ENCODE measurements at places on chromosomes 7 and 10.

DNA sequence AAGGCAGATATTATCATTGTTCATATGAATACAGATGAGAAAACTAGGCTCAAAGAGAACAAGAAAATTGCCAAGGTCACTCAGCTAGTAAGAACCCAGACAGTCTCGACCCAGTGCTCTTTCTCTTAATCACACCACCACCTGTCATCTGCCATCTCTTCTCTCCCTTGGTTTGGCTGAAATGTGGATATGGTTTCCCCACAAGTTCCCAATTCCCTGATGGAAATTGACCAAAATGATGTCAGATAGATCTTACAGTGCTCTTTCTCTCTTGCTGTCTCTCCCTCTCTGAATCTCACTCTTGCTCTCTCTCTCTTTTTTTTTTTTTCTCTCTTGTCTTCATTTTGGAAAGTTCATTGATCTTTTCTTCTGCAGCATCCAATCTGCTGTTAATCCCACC lies 9.1 kb downstream of the C10orf90 start:
- no peak for DNase-seq

- no peak for DNase-seq
Measured at GRCh38 chr7:156473476-156474240, 166.9 kb upstream of the RNF32 start.

GRCh38 chr10:86264481-86265231 lies 101.9 kb downstream of the GRID1 start:
- DNase-seq: no peak

DNA sequence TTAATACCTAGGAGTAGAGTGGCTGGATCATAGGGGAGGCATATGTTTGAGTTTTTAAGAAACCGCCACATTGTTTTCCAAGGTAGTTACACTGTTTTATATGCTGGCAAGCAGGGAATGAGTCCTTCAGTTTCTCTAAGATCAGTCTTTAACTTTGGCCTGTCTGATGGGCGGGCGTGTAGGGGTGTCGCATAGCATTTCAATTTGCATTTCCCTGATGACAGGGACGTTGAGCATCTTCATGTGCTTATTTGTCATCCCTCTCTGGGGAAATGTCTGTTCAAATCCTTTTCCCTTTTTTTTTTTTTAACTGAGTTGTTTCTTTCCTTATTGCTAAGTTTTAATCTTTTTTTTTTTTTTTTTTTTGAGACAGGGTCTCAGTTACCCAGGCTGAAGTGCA lies 9.8 kb downstream of the MTG1 start:
- no peak for DNase-seq

DNA sequence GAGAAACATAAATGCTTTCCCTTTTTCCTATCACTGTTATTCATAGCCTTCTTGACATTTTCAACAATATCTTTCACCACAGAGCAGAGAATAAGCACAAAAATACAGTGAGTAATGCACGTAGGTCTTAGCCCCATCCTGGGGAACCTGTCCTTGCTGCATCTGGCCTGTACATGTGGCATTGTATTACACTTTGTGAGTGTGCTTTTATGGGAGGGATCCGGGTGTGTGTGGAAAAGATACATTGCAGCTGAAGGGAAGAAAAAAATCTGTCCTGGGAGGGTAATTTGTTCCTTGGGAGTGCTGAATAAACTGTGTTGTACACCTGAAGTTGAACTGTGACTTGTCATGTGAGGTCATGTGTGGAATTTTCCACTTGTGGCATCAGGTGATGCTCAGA lies 422.7 kb upstream of the LRGUK start:
- no peak for DNase-seq

- no peak for DNase-seq
Measured at GRCh38 chr10:97383159-97383558, 18.0 kb downstream of the RRP12 start.

DNA sequence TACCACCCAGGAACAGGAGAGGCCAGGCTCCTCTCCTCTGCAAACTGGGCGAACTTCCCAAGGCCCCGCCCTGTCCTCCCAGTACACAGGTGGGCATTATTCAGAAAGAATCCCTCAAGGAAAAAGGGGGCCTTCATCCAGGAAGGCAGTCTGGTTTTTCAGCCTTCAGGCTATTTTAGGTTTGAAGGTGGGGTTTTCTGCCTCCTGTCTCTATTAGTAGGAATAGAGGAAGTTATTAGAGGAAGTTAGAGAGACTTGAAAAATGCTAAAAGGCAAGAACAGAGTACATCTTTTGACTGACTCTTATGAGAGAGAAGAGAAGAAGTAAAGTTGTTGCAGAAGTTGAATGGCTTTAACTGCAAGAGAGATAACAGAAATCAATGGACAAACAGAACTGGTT lies 250.9 kb upstream of the SORCS1 start:
- no peak for DNase-seq

GRCh38 chr7:34322841-34323240 lies 335.2 kb upstream of the NPSR1 start:
- DNase-seq: no peak

- no peak for DNase-seq
Measured at GRCh38 chr7:36661135-36661840, 63.0 kb downstream of the AOAH start.

- no peak for DNase-seq
Measured at GRCh38 chr7:158049271-158049670, 538.4 kb downstream of the PTPRN2 start.

GRCh38 chr10:77459905-77460304 lies 177.7 kb downstream of the KCNMA1 start:
- no peak for DNase-seq

GRCh38 chr10:79069325-79070080 lies 737 bp downstream of the ZMIZ1 start:
- DNase-seq: no peak

- no peak for DNase-seq
Measured at GRCh38 chr7:18976715-18977471, 140.5 kb downstream of the TWIST1 start.

GRCh38 chr10:3400348-3400747 lies 227.8 kb upstream of the PITRM1 start:
- no peak for DNase-seq

DNA sequence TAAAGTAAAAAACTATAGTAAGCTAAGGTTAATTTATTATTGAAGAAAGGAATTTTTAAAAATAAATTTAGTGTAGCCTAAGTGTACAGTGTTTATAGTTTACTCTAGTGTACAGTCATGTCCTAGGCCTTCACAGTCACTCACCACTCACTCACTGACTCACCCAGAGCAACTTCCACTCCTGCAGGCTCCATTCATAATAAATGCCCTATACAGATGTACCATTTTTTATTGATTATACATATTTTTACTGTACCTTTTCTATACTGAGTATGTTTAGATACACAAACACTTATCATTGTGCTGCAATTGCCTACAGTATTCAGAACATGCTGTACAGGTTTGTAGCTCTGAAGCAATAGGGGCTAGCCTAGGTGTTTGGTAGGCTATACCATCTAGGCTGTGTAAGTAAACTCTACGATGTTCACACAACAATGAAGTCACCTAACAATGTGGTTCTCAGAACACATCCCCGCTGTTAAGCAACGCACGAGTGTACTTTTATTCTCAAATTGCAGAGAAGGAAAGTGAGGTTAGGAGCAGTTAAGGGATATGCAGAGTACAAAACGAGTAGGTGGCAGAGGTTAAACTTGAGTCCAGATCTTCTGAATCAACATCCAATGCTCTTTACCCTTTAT lies 38.9 kb upstream of the PLCE1 start:
- DNase-seq: no peak

DNA sequence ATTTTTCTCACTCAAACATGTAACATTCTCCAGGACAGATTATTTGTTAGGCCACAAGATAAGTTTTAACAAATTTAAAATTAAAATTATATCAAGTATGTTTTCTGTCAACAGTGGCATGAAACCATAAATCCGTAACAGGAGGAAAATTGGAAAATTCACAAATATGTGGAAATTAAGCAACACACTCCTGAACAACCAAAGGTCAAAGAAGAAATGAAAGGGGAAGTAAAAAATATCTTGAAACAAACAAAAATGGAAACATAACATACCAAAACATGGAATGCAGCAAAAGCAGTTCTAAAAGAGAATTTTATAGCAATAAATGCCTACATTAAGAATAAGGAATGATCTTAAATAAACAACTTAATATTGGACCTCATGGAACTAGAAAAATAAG lies 147.3 kb downstream of the ZEB1 start:
- no peak for DNase-seq

DNA sequence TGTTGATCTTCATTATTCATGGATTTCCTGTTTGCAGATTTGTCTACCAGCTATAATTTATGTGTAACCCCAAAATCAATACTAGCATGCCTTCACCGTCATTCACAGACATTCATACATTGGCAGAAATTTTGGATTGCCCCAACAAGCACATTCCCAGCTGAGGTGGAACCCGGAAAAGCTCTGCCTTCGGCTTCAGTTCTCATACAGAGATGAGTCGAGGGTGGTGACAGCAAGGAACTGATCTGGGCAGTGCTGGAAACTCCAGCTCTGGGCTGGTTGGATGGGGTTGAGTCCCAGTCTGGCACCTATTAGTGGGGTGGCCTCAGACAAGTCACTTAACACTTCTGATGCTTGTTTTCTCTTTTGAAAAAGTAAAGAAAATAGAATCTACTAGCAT lies 267.5 kb downstream of the SNX13 start:
- DNase-seq: no peak

GRCh38 chr7:142188154-142188553 lies 69.7 kb downstream of the PRSS58 start:
- no peak for DNase-seq

DNA sequence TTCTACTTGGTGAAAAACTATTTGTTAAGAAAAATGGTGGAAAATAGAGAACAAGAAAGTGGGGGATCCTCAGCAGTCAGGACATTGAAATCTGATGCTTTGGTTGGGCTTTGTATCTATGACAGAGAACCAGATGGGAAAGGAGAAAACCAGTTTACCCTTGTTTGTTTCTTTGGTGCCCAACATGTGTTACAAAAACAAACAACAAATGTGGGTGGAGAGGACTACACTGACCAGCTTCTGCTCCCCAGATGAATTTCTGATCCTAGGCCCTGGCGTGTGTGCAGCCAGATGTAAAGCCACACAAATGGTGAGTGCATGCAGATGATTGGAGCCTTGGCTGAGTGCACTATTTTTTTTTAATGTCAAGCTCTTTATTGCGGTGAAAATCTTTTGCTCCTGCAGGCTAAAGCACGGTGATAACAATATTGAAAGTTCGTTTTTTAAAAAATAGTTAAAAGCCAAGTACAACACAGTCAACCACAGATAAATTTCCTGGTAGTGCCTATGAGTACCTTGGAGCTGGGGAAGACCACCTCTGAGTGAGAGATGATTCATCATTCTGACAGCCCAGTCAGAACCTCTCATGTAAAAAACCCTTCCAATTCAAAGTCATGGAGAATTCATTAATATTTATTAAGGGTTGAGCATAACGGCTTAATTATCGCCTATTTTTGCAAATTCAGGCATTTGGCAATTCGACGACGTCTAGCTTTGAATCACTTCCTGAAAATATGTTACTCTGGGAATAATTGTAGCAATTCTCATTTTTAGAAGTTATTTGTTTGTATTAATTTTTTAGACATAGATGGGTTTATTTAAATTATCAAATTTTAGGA lies 163.7 kb downstream of the AGMO start:
- DNase-seq: no peak

DNA sequence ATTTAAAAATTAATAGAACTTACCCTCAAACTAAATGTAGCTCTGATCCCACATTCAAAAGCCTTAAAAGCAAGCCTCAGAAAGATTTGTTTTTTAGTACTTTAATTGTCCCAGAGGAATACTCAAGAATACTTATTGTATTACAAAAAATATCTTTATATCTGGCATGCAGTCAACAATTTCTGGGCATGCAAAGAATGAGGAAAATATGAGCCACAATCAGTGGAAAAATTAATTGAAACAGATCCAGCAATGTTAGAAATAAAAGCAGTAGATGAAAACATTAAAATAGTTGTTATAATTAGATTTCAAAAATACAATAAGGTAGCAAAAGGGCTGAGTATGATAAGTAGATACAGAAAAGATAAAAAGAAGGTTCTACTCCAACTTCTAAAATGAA lies 154.7 kb downstream of the PON1 start:
- DNase-seq: no peak

DNA sequence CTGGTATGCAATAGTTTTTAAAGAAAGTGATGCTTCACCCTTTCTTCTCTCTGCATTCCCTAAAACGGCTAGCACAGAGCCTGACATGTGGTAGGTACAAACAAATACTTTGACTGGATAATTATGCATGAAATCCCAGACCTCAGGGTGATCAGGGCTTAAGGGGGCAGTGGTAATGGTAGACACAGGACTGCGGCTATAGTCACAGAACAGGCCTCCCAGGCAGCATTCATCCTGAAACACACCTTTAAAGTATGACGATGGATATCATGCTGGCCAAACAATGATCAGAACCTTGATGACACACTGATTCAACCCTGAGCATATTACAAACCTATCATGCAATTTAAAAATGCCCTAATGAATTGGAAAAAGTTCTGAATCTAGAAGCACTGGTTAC lies 110.8 kb downstream of the PIP4K2A start:
- no peak for DNase-seq

GRCh38 chr10:13917791-13918190 lies 331.0 kb downstream of the PRPF18 start:
- DNase-seq: no peak

DNA sequence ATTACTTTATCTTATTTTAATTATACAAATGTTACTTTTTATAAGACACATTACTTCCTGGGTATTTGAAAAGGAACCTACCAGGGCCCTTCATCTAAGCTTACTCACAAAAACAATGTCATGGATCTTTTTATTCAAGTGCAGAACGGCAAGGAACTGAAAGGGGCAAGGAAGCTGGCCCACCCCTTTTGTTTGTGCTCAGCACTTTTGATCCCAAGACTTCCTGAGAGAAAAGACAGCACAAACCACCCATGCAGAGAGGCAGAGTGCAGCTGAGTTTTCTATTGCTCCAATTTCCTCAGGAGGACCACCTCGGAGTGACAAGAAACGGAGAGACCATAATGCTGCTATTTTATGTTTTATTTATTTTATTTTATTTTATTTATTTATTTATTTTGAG lies 232.0 kb upstream of the NRP1 start:
- DNase-seq: no peak

GRCh38 chr7:71235253-71235652 lies 103.3 kb downstream of the GALNT17 start:
- DNase-seq: no peak

- no peak for DNase-seq
Measured at GRCh38 chr10:33732161-33732680, 397.8 kb upstream of the NRP1 start.

- no peak for DNase-seq
Measured at GRCh38 chr7:157485361-157485831, 148.6 kb downstream of the DNAJB6 start.

- no peak for DNase-seq
Measured at GRCh38 chr10:47113907-47114500, 186.0 kb upstream of the GDF10 start.

DNA sequence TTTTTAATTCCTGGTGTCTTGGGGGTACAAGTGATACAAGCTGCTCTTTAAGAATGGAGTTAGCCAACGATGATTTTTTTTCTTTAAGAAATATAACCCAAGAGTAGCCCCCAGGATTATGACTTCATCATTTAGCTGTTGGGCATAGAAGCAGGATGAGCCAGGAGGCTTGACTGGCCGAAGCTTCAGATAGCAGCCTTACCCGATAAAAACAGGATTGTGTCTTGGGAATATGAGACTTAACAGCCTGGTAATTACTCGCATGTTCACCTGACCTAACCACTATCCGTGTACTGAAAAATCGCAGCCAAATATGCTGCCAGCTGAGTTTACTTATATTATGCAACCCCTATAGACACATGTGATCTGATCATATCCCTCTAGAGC lies 346.0 kb upstream of the BMPER start:
- no peak for DNase-seq

Data from stimulated activated CD8-positive, alpha-beta memory T cell treated with anti-CD3 and anti-CD28 coated beads, Interleukin-4, amount 100 ng/mL, for 4 hours (primary cell).